ENCODE measurements at places on chromosomes 4 and X.
A peak's percentile ranks its signal among the peaks of the same experiment; 100 is the strongest.

DNA sequence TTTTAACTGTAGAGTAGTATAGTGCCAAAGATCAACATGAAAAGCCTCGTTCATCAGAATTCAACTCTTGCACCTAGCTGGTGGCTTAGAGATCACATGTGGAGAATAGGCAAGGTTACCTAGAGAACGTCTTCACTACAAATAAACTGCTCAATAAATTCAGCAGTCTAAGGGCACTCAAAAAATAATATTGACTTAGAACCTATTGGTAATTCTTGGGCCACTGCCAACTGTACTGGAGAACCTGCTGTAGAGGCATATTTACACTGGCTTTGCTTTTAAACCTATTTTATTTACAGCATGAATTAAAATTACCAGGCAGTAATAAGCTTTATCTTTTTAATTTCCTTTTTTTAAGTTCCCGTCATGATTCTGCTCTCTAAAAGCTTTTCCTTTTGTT is 343.7 kb downstream of the PDHA2 start:
- DNase-seq = no peak

GRCh38 chr4:187865914-187866313 is 129.7 kb upstream of the ZFP42 start:
- DNase-seq = no peak

DNA sequence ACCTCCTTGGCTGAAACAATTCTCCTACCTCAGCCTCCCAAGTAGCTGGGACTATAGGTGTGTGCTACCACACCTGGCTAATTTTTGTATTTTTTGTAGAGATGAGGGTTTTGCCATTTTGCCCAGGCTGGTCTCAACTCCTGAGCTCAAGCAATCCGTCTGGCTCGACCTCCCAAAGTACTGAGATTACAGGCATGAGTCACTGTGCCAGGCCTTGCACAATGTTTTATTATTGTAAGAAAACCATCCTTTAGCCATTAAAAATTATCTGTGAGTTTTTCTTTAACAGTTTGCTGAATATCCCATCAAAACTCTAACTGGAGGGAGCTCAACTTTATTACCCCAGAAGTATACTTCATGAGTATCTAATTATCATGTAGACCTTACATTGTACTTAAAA is 900.3 kb downstream of the PCDH7 start:
- no peak for DNase-seq

DNA sequence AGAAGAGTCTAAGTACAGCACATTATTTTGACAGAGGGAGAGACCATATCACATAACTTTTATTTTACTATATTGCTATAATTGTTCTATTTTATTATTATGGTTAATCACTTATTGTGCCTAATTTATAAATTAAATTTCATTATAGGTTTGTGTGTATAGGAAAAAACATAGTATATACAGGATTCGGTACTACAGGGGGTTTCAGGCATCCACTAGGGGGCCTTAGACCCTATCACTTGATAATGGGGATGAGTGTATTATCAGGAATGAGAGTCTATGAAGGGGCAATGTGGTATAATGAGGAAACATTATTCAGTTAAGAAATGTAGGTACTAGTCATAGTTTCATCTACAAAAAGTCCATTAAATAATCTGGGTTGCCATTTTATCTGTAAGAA is 833.1 kb downstream of the C4orf33 start:
- DNase-seq = no peak

- DNase-seq = peak; percentile 74
Observed at GRCh38 chrX:10615931-10616774, 4.2 kb downstream of the MID1 start.

GRCh38 chrX:119107206-119107605 is 20.4 kb downstream of the KIAA1210 start:
- DNase-seq = no peak

- peak; percentile 6 for DNase-seq
Observed at GRCh38 chrX:22616867-22617266, 344.2 kb downstream of the CBLL2 start.

GRCh38 chr4:144189121-144189520 is 48.6 kb upstream of the GYPA start:
- DNase-seq = no peak

DNA sequence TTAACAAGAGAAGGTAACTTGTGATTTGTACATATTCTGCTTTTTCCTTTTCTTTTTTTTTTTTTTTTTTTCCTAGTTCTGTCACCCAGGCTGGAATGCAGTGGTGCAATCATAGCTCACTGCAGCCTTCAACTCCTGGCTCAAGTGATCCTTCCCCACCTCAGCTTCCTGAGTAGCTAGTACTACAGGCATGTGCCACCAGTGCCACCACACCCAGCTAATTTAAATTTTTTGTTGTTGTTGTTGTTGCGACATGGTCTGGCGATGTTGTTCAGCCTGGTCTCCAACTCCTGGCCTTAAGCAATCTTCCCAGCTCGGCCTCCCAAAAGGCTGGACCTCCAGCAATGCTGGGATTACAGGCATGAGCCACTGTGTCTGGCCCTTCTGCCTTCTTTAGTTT is 1.5 kb upstream of the TACR3 start:
- peak; percentile 7 for DNase-seq

DNA sequence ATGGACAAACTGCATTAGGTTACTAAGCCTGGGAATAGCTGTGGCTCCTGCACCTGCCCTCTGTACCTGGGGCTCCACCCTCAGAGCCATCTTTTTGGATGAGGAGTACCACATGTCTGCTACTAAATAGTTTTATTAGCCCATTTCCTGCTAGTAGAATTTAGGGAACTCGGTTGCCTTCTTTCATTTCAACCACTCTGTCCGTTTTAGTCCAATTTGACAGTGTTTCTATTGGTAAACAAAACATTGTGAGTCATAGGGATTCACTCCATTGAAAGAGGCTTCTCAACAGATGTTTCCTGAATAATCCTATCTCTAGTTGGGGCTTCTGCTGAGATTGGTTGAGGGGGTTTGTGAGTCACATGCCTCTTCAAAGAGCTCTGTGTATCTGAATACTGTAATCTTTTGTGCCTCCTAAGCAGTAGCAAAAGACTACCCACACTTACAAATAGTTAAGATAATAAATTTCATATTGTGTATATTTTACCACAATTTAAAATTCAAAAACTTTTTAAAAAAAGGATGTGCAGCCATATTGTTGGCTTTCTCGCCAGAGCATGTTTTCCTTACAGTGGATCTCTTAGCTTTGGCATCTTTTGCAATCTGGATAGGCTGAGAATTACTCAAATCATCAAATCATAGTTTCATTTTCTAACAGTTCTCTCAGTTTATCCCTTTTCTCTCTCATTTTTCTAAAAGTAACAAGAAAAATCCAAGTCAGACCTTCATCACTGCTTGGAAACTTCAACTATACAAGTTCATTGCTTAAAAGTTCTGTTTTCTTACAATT is 9.9 kb downstream of the FAM200B start:
- DNase-seq = peak; percentile 40

- peak; percentile 65 for DNase-seq
Observed at GRCh38 chrX:154074199-154074598, 23.3 kb downstream of the MECP2 start.

GRCh38 chr4:1674682-1675081 is 9.4 kb downstream of the FAM53A start:
- DNase-seq = peak; percentile 25

DNA sequence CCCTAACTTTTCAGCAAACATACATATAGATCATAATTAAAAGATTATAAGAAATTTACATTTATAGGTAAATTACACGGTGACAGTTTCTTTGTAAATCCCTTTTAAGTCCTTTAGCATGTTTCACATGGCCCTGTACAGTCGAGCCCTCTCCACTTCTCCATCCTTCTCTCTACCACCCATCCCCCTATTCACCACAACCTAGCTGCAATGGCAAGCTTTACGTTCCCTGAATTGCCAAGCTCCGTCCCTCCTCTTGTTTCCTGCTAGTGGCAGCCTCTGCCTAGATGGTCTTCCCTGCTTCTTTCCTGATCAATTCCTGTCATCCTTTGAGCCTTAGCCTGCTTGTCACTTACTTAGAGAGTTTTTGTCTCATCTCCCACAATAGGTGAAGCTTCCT is 116.2 kb downstream of the TMA16 start:
- DNase-seq = no peak

DNA sequence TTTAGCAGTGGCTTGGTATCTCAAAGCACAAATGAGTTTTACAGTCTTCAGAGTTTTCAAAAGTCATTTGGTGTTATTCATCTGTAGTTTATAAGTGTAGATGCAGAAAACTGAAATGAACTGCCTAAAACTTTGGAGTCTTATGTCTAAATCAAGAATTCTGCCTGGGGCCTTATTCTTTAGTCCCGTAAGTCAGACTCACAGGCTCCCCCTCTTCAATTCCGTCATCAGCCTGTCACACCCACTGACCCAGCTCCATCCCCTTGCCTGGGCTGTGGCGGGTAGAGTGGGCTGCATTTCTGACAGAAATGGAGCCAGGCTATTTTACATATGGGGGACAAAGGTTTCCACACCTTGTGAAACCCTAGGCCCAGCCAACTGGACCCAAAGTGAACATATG is 44.3 kb downstream of the TSPAN5 start:
- no peak for DNase-seq

GRCh38 chrX:46070421-46070820 is 474.8 kb downstream of the ZNF674 start:
- no peak for DNase-seq

- DNase-seq = peak; percentile 47
Observed at GRCh38 chr4:121307445-121308327, 73.1 kb downstream of the QRFPR start.

DNA sequence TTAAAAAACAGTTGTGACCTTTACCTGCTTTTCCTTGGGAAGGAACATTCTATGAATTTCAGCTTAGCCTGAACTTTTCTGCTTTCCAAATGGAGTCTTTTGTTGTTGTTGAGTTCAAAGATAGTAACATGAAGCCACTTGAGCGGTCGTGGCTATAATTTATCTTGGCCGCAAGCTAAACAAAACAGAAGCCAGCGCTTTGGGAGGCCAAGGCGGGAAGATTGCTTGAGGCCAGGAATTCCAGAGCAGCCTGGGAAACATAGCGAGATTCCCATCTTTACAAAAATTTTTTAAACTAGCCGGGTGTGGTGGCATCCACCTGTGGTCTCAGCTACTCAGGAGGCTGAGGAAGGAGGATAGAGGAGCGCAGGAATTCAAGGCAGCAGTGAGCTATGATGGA is 29.9 kb downstream of the TKTL1 start:
- peak; percentile 84 for DNase-seq

- DNase-seq = peak; percentile 5
Observed at GRCh38 chr4:123060039-123060770, 137.8 kb upstream of the NUDT6 start.

DNA sequence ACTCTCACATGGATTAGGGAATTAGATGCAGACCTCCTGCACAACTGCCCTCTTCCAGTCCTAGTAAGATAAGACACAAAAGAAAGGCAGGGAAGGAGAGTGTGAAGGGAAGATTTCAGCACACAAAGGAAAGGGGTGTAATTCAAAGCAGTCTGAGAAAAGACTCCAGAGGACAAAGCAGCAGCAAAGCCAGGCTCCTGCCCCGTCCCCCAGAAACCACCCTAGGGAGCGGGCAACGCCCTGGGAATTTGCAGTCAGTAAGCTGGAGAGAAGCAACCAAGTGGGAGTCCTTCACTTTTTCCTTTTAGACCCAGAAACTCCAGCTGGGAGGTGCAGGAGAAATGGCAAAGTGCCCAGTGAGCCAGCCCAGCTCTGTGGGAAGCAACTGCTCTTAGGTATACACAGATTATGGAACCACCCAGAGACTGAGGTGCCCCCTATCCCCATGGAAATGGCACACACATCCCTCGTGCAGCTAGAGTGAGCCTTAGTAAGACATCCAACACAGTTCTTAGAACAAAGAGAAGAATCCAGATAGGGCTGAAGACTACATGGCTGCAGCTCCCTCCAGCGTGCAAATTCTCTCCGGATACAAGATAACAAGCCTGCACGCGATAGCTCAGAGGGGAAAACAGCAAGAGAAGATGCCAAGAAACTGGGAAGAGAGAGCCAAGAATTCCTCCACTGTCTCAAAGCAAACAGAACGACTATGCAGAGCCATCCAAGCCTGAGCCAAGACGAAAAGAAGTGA is 26.5 kb upstream of the IRAK1 start:
- peak; percentile 47 for DNase-seq

- peak; percentile 44 for DNase-seq
Observed at GRCh38 chr4:78293821-78294301, 236.7 kb downstream of the FRAS1 start.

DNA sequence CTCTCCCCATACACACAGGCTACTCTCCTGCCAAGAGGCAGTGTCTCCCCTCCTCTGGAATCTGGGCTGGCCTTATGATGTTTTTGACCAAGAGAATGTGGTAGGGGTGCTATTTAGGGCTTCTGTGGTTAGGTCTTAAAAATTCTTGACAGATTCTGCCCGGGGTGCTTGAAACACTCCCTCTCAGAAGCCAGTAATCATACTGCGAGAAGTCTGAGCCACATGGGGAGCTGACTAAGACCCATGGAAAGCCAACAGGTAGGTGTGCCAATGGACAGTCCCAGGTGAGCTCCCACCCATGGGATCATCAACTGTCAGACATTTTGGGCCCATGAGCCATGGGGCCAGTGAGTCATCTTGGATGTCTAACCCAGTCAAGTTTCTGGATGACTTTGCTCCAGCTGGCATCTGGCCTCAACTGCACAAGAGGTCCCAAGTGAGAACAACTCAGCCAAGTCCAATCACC is 315.7 kb downstream of the FBXW7 start:
- no peak for DNase-seq

GRCh38 chr4:95541889-95542607 is 6.7 kb downstream of the UNC5C start:
- no peak for DNase-seq

DNA sequence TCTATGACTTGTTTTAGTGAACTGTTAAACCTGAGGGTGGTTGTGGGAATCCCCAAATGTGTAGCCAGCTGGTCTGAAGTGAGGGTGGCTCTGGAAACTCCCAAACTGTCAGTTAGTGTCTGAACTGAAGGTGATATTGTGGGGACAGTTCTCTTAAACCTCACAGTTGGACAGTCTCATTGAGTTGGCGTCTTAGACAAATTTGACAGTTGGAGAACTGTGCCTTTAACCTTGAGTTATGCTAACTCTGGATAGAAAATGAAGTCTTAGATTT is 20.7 kb upstream of the CTSO start:
- DNase-seq = no peak

Measured in ELF-1 (cell line).